ENCODE measurements at places on chromosomes 16 and 17. TPM values are rescaled to one million over a fixed set of nuclear protein-coding genes. Genes with fewer than 3 reads are reported as not detected.
A peak's percentile ranks its signal among the peaks of the same experiment; 100 is the strongest.

The KRTAP3-1 gene
- total RNA-seq, result not detected

GRCh38 chr16:82091241-82091640 is 56.2 kb downstream of the HSD17B2 start:
- DNase-seq, result no peak

DNA sequence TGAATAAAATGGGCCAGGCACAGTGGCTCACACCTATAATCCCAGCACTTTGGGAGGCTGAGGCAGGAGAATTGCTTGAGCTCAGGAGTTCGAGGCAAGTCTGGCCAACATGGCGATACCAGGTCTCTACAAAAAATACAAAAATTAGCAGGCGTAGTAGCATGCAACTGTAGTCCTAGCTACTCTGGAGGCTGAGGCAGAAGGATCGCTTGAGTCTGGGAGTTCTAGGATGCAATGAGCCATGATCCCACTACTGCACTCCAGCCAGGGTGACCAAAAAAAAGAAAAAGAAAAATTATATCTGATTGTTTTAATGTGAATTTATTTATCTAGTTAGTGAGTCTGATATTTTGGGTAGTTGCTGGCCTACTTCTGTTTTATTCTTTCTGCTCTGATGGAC is 7.0 kb downstream of the IL34 start:
- no peak for DNase-seq

DNA sequence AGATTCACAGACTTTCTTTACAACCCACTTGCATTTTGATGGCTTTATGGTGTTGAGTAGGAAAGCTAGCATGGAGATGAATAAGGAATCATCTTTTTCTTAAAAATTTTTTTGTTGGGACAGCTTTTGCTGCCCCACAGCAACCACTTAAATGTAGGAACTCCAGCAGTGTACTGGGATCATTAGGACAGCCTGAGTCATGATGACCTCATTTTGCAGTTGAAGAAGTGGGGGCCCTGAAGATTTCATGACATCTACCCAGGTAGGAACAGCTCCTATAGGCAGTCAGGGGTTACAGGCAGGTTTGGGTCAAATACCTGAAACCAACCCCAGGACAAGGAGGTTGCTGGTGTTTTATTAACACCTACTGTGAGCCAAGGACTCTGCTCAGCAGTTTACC is 2.1 kb downstream of the METTL22 start:
- no peak for DNase-seq

DNA sequence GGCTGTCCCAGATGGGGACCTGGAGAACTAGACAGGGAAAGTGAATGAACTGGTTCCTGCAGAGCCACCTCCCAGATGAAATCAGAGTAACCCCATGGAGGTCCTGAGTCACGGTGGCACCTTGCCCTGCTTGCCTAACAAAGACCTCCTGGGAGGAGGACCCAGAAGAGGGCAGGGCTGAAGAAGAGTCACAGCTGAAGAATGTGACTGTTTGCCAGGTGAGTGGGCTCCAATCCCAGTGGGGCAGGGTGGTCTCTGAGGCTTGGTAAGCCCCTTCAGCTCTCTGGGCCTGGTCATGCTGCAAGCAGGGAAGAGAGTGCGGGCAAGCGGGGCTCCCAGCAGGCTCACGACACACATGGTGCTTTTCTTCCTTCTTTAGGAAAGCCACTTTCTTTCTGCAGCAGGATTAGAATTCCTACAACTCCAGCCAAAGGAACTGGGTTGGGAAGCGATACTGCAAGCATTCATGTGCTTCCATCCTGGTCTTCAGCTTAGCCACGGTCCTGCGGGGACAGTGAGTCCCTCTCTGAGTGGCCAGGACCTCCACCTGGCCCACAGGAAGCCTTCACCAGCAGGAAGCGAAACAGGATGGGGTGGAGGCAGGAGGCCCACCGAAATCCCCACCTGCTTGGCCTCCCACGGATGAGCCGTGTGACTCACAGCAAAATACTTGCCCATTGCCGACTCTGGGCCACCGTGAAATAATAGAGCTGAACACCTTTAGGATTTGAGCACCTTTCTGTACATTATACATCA is 4.3 kb downstream of the C16orf74 start:
- no peak for DNase-seq

The MMD gene
- total RNA-seq, result 5.5 TPM

- no peak for DNase-seq
These were observed 65.7 kb downstream of the CENPV start for GRCh38 chr17:16287563-16288027.

DNA sequence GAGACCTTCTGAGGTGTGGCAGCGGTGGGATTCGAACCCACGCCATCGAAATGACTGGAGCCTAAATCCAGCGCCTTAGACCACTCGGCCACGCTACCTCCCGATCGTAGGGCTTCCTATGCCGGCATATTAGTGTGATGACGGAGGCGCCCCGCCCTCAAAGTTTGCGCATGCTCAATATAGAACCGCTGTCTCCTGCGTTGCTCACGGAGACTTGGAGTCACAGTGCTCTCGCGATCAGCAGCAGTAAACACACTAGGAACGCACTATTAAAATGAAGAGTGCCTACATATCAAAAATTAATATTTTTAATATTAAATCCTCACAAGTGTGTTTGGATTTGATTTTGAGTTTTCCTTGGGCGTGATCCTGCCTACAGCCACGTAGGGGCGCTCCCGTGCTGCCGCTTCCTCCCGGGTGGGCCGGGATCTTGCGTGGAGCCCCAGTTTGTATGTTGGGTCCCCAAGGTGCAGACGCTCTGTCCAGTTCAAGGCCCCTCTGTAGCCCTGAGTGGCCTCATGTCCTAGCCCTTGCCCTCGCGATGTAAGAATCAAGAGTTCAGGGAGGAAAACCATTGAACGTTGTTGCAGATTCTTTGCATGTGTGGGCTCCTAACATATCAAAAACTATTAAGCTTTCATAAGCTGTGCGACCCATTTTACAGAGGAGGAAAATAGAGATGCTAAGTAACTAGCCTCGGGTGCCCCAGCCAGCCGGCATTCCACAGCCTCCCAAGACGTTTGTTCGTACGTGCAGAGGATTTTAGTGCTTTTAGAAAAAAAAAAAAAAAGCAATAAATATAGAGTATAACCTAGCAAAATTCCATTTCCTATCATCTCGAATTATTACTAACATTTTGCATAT is 10.2 kb upstream of the EEF2K start:
- DNase-seq, result peak; percentile 97

- DNase-seq, result no peak
These were observed 17.1 kb downstream of the MYO1C start for GRCh38 chr17:1475321-1475854.
